ENCODE measurements at places on chromosomes 6 and 20.

DNA sequence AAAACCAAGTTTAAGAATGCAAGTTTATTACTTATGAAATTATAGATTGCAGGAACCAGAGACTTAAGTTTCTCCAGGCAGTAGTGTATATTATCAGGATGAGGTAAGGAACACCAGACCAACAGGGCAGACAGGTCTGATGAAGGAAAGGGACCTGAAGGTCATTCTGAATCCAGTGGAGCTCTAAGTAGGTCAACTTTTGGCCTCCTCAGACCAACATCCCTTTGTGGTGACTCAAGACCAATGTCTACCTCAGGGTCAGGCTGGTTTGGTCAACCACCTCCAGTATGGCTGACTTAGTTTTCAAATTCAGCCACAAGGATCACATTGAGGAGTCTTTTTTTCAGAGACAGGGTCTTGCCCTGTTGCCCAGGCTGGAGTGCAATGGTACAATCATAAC lies 38.7 kb upstream of the TFAP2A start:
- DNase-seq: no peak

DNA sequence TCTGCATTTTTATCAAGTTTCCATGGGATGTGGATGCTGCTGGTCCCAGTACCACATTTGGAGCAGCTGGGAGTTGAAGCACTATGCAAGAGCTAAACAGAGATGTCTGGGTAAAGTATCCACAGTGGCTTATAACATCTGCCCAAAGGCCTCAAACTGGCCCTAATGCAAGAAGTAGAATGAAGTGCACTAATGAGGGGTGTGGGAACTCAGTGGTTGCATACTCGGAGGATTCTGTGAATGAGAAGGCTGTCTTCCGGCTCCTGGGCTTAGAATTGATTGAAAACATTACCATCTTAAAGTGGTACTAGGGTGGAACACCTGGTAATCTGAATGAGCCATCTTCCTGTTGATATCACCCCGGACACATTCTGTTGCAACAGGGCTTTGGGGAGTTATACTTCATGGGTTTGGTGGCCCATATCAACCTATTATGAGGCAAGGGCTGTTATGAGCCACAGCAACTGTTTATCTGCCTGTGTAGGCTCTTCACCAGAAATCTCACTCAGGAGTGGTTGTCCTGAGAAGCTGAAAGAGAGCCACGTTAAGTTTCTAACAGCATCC lies 54.7 kb upstream of the SNRPB2 start:
- DNase-seq: no peak

GRCh38 chr6:134299236-134299635 lies 18.7 kb downstream of the SGK1 start:
- DNase-seq: no peak

DNA sequence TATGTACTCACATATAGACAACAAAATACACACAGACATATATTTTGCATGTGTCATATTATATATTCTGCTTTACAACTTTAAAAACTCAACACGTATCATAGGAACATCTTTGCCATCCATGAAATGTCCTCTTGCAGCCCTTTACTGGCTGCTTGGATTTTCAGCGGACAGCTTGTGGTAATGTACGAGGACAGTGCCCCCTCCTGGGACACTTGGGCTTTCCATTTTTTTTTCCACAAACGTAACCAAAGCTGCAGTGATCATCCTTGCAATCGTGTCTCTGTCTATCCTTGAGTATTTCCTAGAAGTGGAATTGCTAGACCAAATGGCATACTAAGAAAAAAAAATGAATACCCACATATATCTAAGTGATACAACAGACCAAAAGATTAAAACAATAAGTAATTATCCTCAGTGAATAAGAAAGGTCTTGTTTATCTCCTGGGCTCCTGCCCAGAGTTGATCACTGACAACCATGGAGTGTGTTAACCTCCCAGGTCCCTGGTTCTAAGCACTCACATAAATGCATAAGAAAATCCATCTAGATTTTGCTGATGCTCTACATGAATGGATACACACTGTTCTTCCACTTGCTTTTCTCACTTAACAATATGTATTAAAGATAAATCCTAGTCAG lies 18.1 kb downstream of the BPI start:
- DNase-seq: no peak

GRCh38 chr6:13422681-13423221 lies 64.6 kb downstream of the GFOD1 start:
- no peak for DNase-seq
